ENCODE measurements at places on chromosomes 1 and 21.

DNA sequence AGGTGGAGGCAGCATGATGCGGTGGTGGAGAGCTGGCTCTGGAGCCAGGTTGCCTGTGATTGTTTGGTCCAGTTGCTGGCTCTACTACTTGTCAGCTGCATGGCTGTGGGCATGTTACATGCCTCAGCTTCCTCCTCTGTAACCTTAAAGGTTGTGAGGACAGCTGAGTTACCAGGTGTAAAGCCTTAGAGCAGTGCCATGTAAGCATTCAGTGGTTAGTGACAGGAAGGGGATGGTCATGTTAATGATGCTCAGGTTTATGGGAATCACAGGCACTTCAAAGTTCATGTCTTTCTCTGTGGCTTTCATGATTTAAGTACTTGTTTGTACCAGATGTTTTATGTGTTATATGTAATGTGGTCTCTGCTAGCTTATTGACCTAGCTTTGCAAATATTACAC, 32.6 kb downstream of the PTGFRN start:
- DNase-seq = no peak

- DNase-seq = no peak
These were observed 55.8 kb upstream of the LDLRAP1 start for GRCh38 chr1:25487628-25488027.

GRCh38 chr1:58818075-58818474, 34.2 kb upstream of the JUN start:
- no peak for DNase-seq

DNA sequence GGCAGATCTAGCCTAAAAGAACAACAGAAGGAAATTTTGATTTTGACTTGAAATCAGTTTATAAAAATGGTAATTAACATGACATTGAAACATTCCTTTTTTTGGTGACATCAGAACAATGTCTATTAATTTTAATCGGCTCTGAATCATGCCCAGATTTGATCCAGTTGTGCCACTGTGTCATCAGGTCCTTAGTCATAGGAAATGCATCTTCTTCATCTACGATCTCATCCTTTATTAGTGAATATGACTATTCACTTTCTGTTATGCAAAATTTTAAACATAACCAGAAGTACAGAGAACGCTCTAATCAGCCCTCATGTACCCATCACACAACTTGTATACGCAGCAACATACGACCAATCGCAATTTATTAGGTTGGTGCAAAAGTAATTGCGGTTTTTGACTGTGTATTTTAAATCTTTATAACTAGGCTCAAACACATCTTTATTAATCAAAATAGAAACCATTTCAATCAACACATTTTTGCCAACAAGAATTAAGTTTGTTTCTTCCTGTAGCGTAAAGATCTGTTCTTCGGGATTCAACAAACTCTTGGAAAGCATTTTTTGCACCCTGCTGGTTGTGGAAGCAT, 40.3 kb upstream of the TLR5 start:
- no peak for DNase-seq

GRCh38 chr1:45205910-45206721, at the start of gene ZSWIM5:
Gene ZSWIM5, minus strand, starts transcription at chr1:45206605. Its CDS starts 255 bp downstream, at chr1:45206350.
- peak; percentile 27 for DNase-seq

DNA sequence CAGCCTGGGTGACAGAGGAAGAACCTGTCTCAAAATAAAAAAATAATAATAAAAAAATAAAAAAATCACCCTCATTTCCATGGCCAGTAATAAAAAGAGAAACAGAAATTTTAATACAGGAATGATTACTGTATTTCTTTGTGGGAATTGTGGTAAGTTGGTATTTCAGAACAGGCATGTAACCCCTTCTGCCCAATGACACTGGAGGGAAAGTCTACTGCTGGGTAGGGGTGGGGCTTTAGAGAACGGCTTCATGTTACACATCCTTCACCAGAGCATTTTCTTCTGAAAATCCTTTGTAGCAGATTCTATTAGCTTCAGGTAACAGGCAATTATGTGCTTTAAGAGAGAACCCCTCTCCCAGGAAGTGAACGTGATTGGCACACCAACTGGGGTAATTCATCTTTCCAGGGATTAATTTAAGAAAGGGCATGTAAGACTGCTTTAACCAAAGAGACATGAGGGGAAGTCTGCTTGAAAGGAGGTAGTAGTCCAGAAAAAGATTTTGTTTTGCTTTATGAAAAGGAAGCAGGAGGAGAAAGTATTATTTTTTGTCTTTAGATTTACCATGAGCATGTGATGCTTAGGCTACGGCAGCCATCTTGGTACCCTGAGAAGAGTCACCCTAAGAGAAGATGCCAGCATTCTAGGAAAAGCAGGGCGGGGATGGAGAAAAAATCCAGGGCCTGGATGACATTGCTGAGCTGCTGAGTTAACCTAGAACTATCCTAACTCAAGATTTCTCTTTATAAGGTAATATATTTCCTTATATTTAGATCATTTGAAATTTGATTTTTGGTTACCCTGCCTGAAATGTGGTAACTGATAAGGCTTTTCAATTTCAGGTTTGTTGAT, 57.7 kb upstream of the DPT start:
- no peak for DNase-seq

- DNase-seq = no peak
These were observed 189.8 kb upstream of the LYPLAL1 start for GRCh38 chr1:218983848-218984247.

GRCh38 chr21:34537838-34538237, 25.8 kb upstream of the KCNE1 start:
- no peak for DNase-seq

GRCh38 chr1:91851130-91852010, 34.6 kb downstream of the TGFBR3 start:
- DNase-seq = no peak

DNA sequence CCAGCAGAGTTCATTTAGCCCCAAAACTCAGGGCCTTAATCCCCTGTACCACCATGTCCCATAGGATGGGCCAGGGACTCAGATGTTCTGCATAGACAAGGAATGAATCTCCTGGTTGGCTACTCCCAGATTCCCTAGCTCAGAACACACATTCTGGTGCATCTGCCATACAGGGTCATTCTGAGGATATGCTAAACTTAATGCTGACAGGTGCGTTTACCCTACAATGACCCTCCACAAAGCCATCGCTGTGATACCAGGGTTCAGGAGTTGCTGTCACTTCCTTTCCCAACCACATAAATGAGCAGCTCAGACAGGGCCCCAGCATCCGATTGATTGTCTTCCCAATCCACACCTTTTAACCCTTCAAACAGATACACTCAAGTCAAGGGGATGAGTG, 32.0 kb upstream of the HHAT start:
- DNase-seq = no peak

DNA sequence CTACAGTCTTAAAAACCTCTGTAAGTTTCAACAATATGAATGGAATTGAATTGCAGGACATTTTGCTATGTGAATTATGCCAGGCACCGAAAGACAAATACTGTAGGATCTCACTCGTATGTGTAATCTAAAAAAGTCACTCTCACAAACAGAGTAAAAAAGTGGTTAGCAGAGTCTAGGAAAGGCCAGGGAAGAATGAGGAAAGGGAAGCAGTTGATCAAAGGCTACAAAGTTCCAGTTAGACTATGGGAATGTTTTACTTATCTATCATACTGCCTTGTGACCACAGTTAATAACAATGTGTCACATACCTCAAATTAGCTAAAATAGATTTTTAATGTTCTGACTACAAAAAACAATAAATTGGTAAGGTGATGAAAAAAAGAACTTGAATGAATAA, 565.4 kb upstream of the BRINP3 start:
- DNase-seq = no peak

DNA sequence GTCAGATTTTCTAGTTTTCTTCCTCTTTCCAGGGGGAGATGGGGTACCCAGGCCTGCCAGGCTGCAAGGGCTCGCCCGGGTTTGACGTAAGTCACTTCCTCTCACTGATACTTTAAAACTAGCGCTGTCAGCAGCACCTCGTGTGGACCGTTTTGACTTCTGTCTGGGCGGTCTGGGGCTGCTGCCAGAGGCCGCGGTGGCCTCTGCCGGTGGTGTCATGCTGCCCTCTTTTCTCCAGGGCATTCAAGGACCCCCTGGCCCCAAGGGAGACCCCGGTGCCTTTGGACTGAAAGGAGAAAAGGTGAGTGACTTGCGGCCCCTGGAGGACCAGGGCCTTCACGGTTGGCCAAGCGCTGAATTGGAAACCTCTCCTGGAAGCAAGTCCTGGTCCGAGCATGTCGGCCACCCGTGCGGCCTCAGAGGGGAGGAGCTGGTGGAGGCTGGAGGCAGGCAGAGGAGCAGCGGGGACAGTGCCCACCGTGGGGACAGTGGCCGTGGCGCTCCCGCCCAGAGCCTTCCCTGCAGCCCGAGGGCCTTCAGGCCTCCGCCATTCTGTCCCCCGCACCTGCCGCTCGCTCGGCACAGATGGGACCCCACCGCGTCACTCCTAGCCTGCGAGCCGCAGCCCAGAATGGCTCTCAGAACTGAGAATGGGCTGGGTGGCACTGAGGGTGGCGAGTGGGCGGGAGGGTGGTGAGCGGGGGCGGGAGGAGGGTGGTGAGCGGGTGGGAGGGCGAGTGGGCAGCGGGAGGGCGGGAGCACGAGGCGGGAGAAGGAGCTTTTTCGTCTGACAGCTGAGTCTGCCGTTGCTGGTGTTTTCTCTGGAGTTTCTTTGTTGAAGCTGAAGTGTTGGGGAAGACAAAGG, 9.4 kb downstream of the COL6A1 start:
- no peak for DNase-seq

GRCh38 chr1:110224240-110224995, 14.3 kb downstream of the KCNC4 start:
- DNase-seq = no peak

DNA sequence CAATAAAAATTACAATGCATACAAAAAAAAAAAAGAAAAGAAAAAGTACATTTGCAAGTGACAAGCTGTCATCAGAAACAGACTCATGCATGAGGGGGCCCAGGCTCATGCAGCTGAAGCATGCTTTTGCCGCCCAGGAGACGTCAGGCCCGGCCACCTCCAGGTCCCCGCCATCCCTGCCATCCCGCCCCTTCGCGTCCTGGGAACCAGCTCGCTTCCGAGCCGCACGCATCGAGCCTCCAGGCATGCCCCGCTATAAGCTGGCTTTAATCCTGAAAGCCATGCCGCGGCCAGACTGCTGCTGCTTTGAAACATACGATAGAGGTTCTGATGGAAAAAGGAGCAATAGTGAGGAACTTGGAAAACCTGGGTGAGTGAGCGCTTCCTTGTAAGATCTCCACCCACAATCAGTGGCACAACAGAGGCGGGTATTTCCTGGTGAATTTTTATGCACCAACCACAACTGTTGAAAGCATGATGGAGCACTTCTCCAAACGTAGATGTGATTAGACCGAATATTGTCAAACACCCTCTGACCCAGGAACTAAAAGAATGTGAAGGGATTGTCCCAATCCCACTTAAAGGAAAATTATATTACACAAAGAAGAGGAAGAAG, 113.7 kb downstream of the FAF1 start:
- no peak for DNase-seq

GRCh38 chr1:196309386-196309785, 298.9 kb downstream of the KCNT2 start:
- no peak for DNase-seq

GRCh38 chr21:45555557-45556301, 13.5 kb upstream of the SLC19A1 start:
- DNase-seq = peak; percentile 37

- no peak for DNase-seq
These were observed 24.3 kb upstream of the ATF3 start for GRCh38 chr1:212584092-212584886.

GRCh38 chr21:34526618-34527290, 14.7 kb upstream of the KCNE1 start:
- peak; percentile 9 for DNase-seq

- no peak for DNase-seq
These were observed 3.0 kb upstream of the SUMO3 start for GRCh38 chr21:44820851-44821250.

GRCh38 chr1:56447823-56448222, 131.5 kb downstream of the PLPP3 start:
- no peak for DNase-seq

GRCh38 chr1:24557711-24558131, 1.8 kb downstream of the NCMAP start:
- no peak for DNase-seq

GRCh38 chr1:37858931-37859506, 373 bp downstream of the MTF1 start:
- no peak for DNase-seq

DNA sequence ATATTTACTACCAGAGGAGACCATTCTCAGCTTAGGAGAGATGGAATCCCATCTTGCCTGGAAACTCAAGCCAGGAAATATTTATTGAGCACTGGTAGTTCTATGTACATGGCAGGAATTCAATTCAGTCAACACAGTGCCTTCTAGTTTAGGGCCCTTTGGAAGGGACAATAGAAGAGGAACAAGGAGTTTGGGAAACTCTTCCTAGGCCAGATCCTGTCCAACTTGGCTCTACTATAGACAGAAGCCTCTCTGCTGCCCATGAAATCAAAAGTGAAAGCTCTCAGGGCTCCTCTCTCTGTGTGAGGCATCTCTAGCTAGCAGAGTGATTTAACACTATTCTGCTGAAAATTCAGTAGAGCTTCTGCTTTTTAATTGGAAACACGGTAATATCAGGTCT, 244.6 kb upstream of the MAP1LC3C start:
- no peak for DNase-seq

DNA sequence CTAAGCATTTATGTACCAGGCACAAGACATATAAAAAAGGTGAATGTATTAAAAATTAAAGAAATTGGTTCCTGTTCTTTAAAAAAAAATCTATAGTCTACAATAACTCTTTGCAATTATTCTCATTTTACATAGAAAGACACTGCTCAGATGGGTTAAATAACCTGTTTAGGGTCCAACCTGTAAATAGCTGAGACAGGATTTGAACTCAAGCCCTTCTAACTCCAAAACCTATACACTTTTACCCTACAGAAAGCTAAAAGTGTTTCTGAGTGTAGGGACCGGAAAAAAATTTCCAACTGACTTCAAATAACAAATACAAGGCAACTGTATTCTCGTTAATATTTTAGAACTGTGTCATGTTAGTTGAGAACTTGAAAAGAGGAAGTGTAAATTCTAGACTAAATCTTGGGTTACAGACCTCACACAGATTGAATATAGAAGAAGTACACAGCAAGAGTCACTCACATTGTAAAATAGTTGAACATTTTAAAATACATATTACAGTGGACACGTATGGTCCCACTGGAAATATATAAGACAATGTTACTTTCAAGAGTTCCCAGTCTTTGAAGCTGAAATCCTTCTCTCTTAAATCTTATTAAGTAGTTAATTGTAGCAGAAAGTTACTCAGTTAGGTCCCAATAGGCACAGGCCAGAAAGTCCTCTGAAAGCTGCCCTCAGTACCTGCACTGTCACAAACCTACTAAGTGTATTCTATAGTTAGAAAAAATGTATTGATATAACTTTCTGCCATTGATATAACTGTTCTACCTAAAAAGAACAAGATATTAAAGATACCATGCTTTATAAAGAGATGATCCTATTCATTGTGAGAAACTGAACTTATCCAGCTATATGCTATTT, 7.3 kb downstream of the EDEM3 start:
- DNase-seq = no peak

All from stimulated activated CD8-positive, alpha-beta memory T cell treated with anti-CD3 and anti-CD28 coated beads, Interleukin-15, amount 100 ng/mL, for 4 hours (primary cell).